ENCODE measurements at places on chromosomes 5 and 9. TPM values are rescaled to one million over a fixed set of nuclear protein-coding genes. Genes with fewer than 3 reads are reported as not detected.

Gene GRM6
- not detected for total RNA-seq

Gene IL9
- 123 TPM for total RNA-seq

Gene TRIP13
- 33.9 TPM for total RNA-seq

Gene OR1J1
- not detected for total RNA-seq

Gene GFI1B
- total RNA-seq = not detected

Gene OTULINL
- total RNA-seq = 12.3 TPM

Gene SAXO1
- total RNA-seq = 0.31 TPM

Gene PCSK1
- not detected for total RNA-seq
